ENCODE measurements at places on chromosomes 11 and 22.

DNA sequence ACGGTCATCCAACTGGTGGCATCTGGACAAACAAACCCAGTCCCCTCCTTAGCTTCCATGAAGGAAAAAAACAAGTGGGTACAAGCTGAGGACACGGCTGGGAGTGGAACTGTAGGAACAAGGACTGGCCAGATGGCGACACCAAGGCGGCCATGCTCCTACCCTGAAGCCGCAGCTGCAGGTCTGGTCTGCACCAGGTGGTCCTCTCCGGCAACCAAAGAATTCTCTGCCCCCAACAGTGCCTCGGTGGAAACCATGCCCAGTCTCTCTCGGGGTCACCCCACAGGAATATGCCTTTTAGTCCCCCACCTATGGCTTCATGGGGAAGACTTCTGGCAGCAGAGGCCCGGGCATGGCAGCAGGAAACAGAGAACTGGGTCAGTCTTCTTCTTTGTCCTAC is 22.6 kb downstream of the OVOL1 start:
- no peak for DNase-seq

- no peak for DNase-seq
These were observed 468 bp downstream of the DDIAS start for GRCh38 chr11:82901922-82902485.

- no peak for DNase-seq
These were observed 26.3 kb downstream of the MEI1 start for GRCh38 chr22:41725510-41726110.

DNA sequence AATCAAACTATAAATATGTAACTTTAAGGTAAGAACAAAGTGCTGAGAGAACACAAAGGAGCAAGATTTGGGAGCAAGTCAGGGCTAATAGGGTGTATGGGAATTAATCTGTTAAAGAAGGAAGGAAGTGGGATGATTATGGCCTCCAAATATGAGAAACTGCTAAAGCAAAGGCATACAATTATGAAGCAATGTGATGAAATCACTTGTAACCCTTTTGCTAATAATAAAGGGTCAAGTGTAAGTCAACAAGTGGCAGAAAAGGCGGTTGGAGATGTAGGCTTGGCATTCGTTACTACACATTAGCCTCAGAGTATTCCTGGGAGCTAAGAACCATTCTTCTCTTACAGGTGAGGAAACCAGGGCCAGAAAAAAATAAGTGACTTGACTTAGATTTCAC is 1002.3 kb upstream of the TENM4 start:
- no peak for DNase-seq

DNA sequence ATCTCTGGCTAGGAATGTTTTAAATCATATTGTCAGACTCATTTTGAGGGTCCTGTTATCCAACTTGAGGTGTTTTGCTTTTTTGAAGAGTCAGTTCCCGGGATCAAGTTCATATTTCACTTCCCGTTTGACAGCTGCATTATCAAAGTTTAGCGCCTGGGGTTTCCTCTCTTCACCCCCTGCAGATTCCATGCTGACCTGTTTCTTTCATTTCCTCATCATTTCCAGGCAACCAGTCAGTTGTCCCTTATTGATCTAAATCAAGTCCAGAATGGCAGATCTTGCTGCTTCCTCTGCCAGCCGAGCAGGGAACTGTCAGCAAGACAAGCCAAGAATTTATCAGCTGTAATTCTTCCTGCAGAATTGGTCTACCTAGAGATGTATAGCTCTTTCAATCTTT is 197.6 kb upstream of the SYN3 start:
- no peak for DNase-seq

All from right renal pelvis (tissue), 4 donors.